ENCODE measurements at places on chromosomes 1 and 21. TPM values are rescaled to one million over a fixed set of nuclear protein-coding genes. Genes with fewer than 3 reads are reported as not detected.

DNA sequence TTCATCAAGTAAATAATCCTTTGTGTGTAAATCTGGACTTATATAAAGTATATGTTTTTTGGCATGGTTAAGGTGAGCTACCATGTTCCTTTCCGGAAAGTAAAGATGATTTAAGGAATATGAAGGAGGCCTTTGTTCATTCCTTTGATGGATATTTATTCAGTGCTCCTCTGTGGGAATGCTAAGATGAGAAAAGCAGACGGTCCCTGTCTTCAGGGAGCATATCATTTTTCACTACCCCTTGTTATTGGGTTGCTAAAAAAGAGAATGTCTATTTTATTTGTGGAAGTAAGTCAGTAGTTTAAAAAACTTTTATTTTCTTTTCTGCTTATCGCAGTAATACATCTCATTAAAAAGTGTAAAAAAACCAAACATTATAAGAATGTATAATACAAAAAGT, 35.1 kb upstream of the CNN3 start:
- no peak for DNase-seq
- no peak overlapping the region for H3K4me3 ChIP-seq
- H3K4me1 ChIP-seq: no peaks in the 10 kb centered on the region
- no peak overlapping the region for H3K27ac ChIP-seq
- H3K36me3 ChIP-seq: no peaks in the 10 kb centered on the region
- no peaks in the 10 kb centered on the region for H3K27me3 ChIP-seq

GRCh38 chr1:205939690-205940330, 3.4 kb downstream of the SLC26A9 start:
- no peak overlapping the region for H3K4me3 ChIP-seq
- peaks cover 2% of the 10 kb centered on the region for H3K4me1 ChIP-seq
- no peak for DNase-seq
- no peak overlapping the region for H3K27ac ChIP-seq
- H3K27me3 ChIP-seq: peaks cover 42% of the 10 kb centered on the region

DNA sequence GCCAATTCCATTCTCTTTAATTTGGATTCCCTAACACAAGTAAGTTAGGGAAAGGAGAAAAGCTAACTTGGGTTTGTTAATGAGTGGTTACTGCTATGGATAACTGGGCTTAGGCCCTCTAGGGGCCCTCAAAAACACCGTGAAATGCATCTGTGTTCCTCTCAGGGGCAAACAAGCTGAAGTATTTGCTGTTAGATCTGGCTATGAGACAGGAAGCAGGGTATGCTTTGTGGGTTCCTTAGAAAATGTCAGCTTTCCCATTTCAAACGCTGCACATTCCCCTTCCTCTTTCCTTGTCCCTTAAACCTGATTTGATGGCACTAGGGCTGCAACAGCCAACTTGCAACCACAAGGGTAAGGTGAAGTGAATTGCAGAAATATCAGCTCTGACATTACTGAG, 5.7 kb upstream of the CAP1 start:
- H3K4me3 ChIP-seq: no peak overlapping the region
- H3K27ac ChIP-seq: no peak overlapping the region
- H3K27me3 ChIP-seq: no peaks in the 10 kb centered on the region
- no peaks in the 10 kb centered on the region for H3K36me3 ChIP-seq
- DNase-seq: no peak

DNA sequence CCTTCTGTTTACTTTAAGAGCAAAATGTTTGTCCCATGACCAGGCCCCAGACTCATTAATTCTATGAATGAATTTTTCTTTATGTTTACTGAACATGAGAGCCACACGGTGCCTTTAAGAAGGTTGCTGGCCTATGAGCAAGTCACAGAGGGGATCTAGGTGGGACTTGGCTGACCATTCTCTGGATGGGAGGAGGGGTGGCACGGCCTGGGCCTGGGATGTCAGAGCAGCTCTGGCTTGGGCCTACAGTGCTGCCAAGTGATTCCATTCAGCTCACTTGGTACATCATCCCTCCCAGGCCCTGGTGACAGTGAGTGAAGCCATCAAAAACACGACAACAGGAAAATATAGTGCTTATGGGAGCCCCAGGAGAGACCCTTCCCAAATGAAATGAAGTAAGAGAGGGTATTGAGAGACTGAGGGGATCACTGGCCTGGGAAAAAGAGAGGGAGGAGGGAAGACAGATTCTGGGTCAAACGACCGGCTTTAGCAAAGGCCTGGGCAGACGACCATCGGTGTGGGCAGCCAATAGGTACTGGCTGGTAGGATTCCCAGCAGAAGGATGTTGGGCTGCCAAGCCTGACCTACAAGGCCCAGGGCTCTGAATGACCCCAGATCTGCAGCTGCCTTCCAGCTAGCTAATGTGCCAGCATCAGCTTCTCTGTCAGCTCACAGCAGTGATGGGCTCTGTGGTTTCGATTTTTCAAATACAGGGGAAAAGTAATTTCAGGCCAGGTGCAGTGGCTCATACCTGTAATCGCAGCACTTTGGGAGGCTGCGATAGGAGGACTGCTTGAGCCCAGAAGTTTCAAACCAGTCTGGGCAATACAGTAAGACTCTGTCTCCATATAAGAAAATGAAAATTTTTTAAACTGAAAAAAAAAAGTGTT, 3.3 kb downstream of the TMEM53 start:
- no peak overlapping the region for H3K4me3 ChIP-seq
- H3K27me3 ChIP-seq: no peaks in the 10 kb centered on the region
- DNase-seq: no peak
- H3K27ac ChIP-seq: no peak overlapping the region

GRCh38 chr21:36664662-36664990, 34.3 kb upstream of the SIM2 start:
- H3K36me3 ChIP-seq: no peaks in the 10 kb centered on the region
- peaks cover 3% of the 10 kb centered on the region for H3K4me1 ChIP-seq
- no peak overlapping the region for H3K4me3 ChIP-seq
- H3K27ac ChIP-seq: no peak overlapping the region
- H3K27me3 ChIP-seq: peaks cover 54% of the 10 kb centered on the region
- no peak for DNase-seq

- DNase-seq: no peak
- H3K4me1 ChIP-seq: no peaks in the 10 kb centered on the region
- no peaks in the 10 kb centered on the region for H3K27me3 ChIP-seq
- H3K4me3 ChIP-seq: no peak overlapping the region
- peaks cover 34% of the 10 kb centered on the region for H3K36me3 ChIP-seq
These were observed 16.0 kb downstream of the PLA2G2E start for GRCh38 chr1:19907456-19907855.

DNA sequence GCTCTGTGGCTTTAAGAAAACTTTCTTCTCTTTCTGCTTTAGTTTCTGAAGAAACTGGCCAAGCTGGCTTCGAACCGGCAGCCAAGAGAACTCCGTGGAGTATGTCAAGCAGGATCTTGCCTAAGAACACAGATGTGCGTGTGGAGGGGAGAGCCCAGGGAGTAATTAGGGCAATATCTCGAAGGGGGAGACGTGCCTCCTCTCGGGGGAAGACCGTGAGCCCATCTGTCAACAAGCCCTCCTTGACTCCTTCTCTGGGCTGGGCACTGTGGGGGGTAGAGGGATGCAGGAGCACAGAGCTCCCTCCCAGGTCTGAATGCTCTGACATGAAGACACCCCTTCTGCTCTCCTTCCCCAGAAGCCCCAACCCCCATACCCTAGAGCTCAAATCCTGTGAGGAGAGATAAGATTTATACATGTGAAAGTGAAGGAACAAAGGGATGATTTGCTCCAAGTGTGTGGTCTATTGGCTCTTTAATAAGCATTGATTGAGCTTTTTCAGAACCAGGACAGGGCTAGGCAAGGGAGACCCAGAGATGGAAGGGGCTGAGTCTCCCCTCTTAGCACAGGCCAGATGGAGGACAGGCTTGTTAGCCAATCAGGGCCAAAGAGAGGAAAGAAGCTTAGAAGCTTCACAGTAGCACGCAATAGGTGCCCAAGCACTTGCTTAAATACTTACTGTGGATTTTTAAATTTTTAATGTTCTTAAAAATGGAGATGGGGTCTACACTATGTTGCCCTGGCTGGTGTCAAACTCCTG, 37.5 kb downstream of the EDN2 start:
- H3K27me3 ChIP-seq: peaks cover 19% of the 10 kb centered on the region
- DNase-seq: no peak
- no peaks in the 10 kb centered on the region for H3K4me1 ChIP-seq
- H3K4me3 ChIP-seq: no peak overlapping the region
- no peak overlapping the region for H3K27ac ChIP-seq
- no peaks in the 10 kb centered on the region for H3K36me3 ChIP-seq

GRCh38 chr1:167635941-167636340, 5.9 kb downstream of the RCSD1 start:
- no peaks in the 10 kb centered on the region for H3K36me3 ChIP-seq
- H3K4me3 ChIP-seq: no peak overlapping the region
- DNase-seq: no peak
- peaks cover 47% of the 10 kb centered on the region for H3K27me3 ChIP-seq
- H3K27ac ChIP-seq: no peak overlapping the region
- no peaks in the 10 kb centered on the region for H3K4me1 ChIP-seq

DNA sequence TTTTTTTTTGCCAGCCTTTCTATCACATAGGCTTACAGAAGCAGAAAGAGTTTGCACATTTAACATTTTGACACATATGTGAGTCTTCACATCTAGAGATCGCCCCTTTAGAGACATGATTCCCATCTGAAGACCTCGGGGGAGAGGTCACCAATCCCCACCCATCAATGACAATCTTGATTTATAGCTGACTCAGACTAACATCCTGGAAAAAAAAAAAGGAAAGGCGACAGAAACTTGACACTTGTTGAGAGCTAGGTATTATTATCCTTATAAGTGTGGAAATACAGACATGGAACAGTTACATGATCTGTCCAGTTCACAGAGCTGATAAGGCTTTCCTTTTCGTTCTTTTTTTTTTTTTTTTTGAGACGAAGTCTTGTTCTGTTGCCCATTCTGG, 28.0 kb upstream of the NID1 start:
- H3K27me3 ChIP-seq: no peaks in the 10 kb centered on the region
- H3K27ac ChIP-seq: no peak overlapping the region
- no peaks in the 10 kb centered on the region for H3K36me3 ChIP-seq
- DNase-seq: no peak

DNA sequence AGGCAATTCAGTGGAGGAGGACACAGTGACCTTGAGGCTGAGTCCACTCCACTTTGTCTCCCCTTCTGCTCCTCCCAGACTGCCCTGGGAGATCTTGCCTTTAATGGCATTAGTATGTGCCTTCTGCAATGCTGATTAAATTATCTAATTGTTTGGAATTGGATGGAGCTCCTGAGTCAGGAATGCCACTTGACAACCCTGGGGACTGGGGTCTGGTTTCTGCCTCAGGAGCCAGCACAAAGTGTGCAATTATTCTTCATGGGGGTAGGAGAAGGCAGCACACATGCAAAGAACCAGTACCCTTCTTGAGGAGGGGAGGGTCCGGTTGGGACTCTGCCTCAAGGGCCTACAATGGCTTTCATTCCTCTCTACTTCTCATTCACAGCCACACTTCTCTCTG, 11.9 kb upstream of the PLXNA2 start:
- H3K4me3 ChIP-seq: no peak overlapping the region
- peaks cover 13% of the 10 kb centered on the region for H3K27me3 ChIP-seq
- H3K27ac ChIP-seq: no peak overlapping the region
- no peaks in the 10 kb centered on the region for H3K36me3 ChIP-seq
- H3K4me1 ChIP-seq: peaks cover 1% of the 10 kb centered on the region

GRCh38 chr1:44566281-44567046, 107.8 kb downstream of the TMEM53 start:
- H3K27me3 ChIP-seq: peaks cover 90% of the 10 kb centered on the region
- no peaks in the 10 kb centered on the region for H3K4me1 ChIP-seq
- no peak overlapping the region for H3K4me3 ChIP-seq
- no peak overlapping the region for H3K27ac ChIP-seq
- H3K36me3 ChIP-seq: no peaks in the 10 kb centered on the region
- DNase-seq: no peak

DNA sequence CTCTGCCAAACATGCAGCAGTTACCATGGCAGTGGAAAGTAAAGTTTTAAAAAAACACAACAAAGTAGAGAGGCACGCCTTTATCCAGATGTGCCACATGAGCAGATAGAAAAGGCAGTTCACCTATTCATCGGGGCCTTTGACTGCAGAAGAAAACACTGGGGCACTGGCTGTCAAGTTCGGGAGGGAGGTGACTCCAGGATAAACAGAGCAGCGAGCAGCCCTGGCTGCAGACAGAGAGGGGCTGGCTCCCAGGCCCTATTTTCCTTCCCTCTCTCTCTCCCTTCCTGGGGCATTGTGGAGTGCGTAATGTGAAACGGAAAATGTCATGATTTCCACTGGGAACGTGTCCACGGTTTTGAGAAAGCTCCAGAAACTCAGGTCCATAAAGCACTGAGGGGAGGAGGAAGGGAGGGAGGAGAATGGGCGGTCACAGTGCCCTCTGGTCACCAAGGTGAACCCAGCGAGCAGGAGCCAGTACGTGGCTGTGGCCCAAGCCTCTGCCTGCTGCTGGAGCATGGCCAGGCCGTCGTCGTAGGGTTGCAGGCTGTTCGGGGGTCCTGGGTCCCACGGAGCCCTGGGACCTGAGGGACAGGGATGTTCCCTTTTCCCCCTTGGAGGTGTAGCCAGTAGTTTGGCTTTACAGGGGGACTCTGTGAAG, 114.7 kb upstream of the IRF2BP2 start:
- H3K4me3 ChIP-seq: peak overlapping the region; percentile 6
- H3K36me3 ChIP-seq: no peaks in the 10 kb centered on the region
- H3K4me1 ChIP-seq: peaks cover 57% of the 10 kb centered on the region
- H3K27me3 ChIP-seq: no peaks in the 10 kb centered on the region
- H3K27ac ChIP-seq: peak overlapping the region; percentile 98

- H3K4me3 ChIP-seq: no peak overlapping the region
- H3K27ac ChIP-seq: no peak overlapping the region
- no peaks in the 10 kb centered on the region for H3K36me3 ChIP-seq
- peaks cover 44% of the 10 kb centered on the region for H3K4me1 ChIP-seq
These were observed 34.7 kb upstream of the COL6A2 start for GRCh38 chr21:46063227-46063626.

DNA sequence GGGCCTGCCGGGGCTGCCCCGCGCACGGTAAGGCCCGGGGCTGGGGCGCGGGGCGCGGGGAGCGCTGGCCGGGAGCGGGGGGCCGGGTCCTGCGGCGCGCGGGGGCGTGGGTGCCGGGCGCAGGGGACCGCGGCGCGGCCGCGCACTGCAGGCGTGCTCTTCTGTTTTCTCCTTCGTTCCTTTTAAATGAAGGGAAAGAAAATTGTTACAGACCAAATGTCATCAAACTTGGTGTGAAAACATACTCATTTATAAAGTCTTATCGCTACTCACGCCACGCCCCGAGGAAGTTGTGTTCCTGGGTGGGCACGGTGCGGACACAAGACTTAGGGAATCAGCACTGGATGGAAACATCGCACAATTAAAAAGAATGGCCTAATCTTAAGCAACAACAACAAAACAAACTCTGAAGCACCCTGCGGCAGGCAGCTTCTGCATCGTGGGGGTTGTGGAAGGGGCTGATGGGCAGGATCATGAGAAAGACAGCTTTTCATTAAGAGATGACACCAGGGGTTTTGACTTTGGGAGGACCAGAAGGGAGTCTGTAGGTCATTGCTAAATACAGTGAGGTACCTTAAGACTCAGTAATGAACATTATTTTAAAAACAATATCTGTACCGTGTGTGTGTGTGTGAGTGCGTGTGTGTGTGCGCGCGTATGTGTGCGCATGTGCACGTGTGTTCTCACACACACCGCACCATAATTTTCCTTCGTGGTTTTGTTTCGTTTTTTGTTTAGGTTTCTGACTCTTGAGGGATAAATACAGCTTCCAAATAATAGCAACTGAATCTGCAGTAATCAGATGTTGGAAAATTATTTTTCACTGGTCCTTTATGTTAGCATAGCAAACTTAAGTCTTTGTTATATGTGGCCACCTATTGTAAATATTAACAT, 548 bp downstream of the B3GALT5 start:
- no peak for DNase-seq
- H3K27ac ChIP-seq: no peak overlapping the region
- H3K4me1 ChIP-seq: no peaks in the 10 kb centered on the region
- H3K36me3 ChIP-seq: no peaks in the 10 kb centered on the region

INKA2 gene
- total RNA-seq: 2.2 TPM

MDM4 gene
- 19.2 TPM for total RNA-seq

MIGA1 gene
- 16.3 TPM for total RNA-seq

BGLAP gene
- total RNA-seq: not detected

Data from IMR-90 (cell line).